ENCODE measurements at places on chromosomes 5 and 9.

- DNase-seq: no peak
These were observed 437.0 kb downstream of the TMEM232 start for GRCh38 chr5:110289512-110289810.

GRCh38 chr5:73328640-73329039, 119.9 kb downstream of the FOXD1 start:
- no peak for DNase-seq

GRCh38 chr9:83290692-83291091, 227.8 kb upstream of the RASEF start:
- DNase-seq: no peak

DNA sequence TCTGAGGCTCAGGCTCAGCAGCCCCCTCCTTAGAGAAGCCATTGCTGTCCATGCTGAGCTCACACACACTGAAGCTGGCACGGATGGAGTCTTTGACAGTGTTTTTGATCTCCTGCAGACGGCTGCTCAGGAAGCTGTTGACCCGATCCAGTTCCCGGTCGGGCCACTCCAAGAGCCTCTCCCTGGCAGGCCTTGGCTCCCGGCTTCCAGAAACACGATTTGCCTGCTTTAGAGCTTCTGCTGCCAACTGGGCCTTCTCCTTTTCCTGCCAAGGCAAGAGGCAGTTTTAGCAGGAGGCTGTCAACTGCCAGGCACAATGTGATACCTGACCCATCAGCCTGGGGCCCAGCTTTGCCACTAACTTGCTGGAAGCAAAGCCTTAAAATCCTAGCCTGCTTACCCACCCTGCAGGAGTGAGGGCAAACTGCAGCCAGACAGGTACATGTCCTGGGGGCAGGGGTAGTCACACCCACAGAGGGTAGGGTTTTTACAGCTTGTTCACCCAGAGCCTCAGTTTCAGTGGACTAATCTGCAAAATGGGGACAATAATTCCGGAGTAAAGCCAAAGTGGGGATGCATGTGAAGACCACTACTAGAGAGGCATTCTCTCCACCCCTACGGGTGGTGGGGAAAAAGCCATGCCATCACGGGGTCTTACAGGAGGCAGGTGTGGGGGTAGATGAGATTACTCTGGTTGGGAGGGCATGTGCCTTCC, 8.3 kb upstream of the DDX41 start:
- DNase-seq: no peak

DNA sequence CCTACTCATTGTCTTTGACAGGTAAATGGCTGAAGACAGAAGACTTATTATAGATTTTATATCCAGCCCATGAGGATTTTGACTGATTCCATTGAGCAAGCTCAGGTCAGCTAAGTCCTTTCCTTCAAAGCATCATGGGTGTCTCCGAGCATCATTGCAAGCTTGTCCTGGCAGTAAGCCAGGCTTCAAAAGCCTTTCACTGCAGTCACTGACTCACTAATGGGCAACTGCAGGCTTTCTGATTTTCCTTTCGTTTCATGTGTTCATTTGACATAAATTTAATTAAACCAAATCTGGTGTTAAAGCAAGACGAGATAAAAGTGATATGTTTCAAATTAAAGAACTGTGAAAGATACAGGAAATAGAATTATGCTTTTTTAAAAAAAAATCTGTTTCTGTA, 426.2 kb downstream of the ANXA1 start:
- no peak for DNase-seq

GRCh38 chr9:116230051-116230632, 76.6 kb downstream of the PAPPA start:
- DNase-seq: no peak

All from CD4-positive, alpha-beta T cell treated with Interleukin-4 for 1 hour (primary cell).